ENCODE measurements at places on chromosomes 13 and 19. TPM values are rescaled to one million over a fixed set of nuclear protein-coding genes. Genes with fewer than 3 reads are reported as not detected.

- no peak for ATAC-seq
Observed at GRCh38 chr13:106407338-106407737, 128.1 kb downstream of the EFNB2 start.

DNA sequence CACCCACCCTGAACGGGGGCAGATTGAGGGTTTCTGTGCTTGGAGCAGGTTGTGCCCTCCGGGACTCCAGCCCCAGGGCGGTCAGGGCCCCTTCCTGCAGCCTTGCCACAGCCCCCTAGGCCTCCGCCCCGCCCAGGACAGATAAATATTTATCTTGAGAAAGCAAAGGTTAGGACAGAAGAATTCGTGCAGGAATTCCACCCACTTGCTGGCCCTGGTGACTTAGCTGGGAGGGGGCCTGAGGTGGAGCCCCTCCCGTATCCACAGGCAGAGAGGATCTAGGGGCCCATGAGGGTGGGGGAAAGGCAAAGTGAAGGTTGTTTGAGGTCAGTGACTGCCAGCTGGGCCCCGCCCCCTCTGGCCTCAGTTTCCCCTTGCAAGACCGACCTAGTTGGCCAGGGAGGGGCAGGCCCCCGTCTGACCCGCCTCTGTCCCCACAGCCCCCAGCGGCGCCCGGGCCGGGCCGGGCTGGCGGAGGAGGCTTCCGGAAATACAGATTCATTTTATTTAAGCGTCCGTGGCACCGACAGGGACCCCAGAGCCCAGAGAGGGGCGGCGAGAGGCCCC lies 5.2 kb downstream of the MIDN start:
- ATAC-seq = no peak

DHDH gene
- total RNA-seq = 1.2 TPM

GRCh38 chr13:66624302-66624701 lies 605.8 kb downstream of the PCDH9 start:
- ATAC-seq = no peak

MYH14 gene
- 66.0 TPM for total RNA-seq

BCAM gene
- 13.3 TPM for total RNA-seq

MUC16 gene
- 0.56 TPM for total RNA-seq

KLF5 gene
- total RNA-seq = 302 TPM

- ATAC-seq = peak; percentile 91
Observed at GRCh38 chr19:13803038-13803437, 7.8 kb downstream of the ZSWIM4 start.

GRCh38 chr19:3769494-3769893 lies 2.5 kb downstream of the RAX2 start:
- no peak for ATAC-seq

DNA sequence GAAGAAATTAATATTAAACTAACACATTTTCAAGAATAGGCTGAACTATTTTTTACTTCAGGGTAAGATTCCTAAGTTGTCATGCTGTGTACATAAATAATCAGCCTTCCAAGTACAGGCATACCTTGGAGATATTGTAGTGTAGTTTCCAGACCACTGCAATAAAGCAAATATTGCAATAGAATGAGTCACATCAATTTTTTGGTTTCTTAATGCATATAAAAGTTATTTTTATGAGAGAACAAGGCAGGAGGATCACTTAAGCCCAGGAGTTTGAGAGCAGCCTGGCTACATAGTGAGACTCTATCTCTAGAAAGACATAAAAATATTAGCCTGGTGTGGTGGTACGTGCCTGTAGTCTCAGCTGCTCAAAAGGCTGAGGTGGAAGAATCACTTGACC lies 511.5 kb downstream of the UQCRFS1 start:
- ATAC-seq = no peak

DNA sequence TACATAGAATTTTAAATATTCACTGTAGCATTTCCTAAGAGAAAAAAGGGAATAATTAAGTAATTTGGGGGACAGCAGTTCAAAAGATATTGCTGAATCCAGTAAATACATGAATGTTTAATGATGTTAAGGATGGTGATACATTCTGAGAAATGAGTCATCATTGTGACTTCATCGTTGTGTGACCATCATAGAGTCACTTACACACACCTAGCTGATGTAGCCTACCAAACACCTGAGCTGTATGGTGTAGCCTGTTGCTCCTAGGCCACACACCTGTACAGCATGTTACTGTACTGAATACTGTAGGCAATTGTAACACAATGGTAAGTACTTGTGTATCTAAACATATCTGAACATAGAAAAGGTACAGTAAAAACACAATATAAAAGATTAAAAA lies 34.8 kb downstream of the ATP7B start:
- peak; percentile 39 for ATAC-seq

DNA sequence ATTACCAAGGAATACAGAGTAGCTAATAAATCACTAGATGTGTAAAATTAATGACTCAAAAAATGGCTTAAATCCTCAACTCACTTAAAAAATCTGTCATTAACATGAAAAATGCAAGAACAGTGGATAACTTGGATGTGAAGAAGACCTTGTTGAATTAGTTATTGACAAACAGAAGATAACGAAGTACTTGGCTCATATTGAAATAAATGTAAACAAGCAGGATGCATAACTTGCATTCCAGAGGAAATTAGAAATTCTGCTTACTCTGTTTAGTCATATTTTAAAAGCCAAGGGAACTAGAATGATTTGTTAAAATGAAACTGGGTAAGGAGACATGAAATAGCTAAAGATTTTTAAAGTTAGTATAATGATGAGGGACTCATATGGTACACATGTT lies 1812.2 kb downstream of the PCDH9 start:
- no peak for ATAC-seq

GRCh38 chr19:43362179-43362578 lies 8.7 kb downstream of the CD177 start:
- no peak for ATAC-seq

Measured in esophagus mucosa (tissue), 1 donor.